ENCODE measurements at places on chromosomes 2 and 18. TPM values are rescaled to one million over a fixed set of nuclear protein-coding genes. Genes with fewer than 3 reads are reported as not detected.

Gene ASB18
- not detected for total RNA-seq

Gene RPRM
- total RNA-seq: 1.2 TPM

Gene UGT1A7
- total RNA-seq: not detected

Gene CDH19
- total RNA-seq: 40.6 TPM

Gene TNP1
- not detected for total RNA-seq

Gene UGT1A6
- 20.1 TPM for total RNA-seq

Gene RSAD2
- 5.3 TPM for total RNA-seq

Gene CYRIA
- 20.7 TPM for total RNA-seq

Gene SLC9A4
- total RNA-seq: not detected

Gene LCT
- not detected for total RNA-seq

Gene ADAM23
- 2.4 TPM for total RNA-seq

Gene CD8B2
- total RNA-seq: not detected

Gene SF3B6
- 127 TPM for total RNA-seq

Gene OR6B2
- total RNA-seq: not detected

Gene ALPI
- not detected for total RNA-seq

Gene PTPRM
- total RNA-seq: 91.2 TPM

Gene MC2R
- not detected for total RNA-seq

Gene HOXD12
- not detected for total RNA-seq

Gene MAP3K20
- total RNA-seq: 328 TPM

Gene PAX8
- total RNA-seq: 0.62 TPM

Gene RAX
- total RNA-seq: not detected

Gene RMND5A
- total RNA-seq: 75.6 TPM

Gene ANKRD36C
- total RNA-seq: 28.1 TPM

Gene NEMP2
- total RNA-seq: 0.94 TPM

Gene VAMP5
- total RNA-seq: 56.5 TPM

Gene CPLX4
- not detected for total RNA-seq

Gene DNAH7
- 0.62 TPM for total RNA-seq

Gene RTP5
- total RNA-seq: not detected

Gene ZBTB7C
- 10.6 TPM for total RNA-seq

Gene NRP2
- total RNA-seq: 429 TPM

Gene RAB6D
- total RNA-seq: not detected

Gene CCDC85A
- total RNA-seq: 7.0 TPM

Gene SUCLG1
- total RNA-seq: 76.8 TPM

Gene SP5
- total RNA-seq: not detected

Gene LYPD6
- 2.0 TPM for total RNA-seq

Gene LYG1
- not detected for total RNA-seq

Gene MSTN
- total RNA-seq: 0.57 TPM

Gene AP1S3
- not detected for total RNA-seq

Gene CRYBA2
- total RNA-seq: not detected

Gene MAP3K19
- total RNA-seq: not detected

Gene DGUOK
- total RNA-seq: 36.8 TPM

Gene CD28
- 2.3 TPM for total RNA-seq

Gene LRRC30
- total RNA-seq: not detected

Data from gastroesophageal sphincter (tissue), 4 donors.